ENCODE measurements at places on chromosomes 11 and 22.

GRCh38 chr11:129950101-129951091 lies 52.2 kb downstream of the PRDM10 start:
- DNase-seq, result no peak

DNA sequence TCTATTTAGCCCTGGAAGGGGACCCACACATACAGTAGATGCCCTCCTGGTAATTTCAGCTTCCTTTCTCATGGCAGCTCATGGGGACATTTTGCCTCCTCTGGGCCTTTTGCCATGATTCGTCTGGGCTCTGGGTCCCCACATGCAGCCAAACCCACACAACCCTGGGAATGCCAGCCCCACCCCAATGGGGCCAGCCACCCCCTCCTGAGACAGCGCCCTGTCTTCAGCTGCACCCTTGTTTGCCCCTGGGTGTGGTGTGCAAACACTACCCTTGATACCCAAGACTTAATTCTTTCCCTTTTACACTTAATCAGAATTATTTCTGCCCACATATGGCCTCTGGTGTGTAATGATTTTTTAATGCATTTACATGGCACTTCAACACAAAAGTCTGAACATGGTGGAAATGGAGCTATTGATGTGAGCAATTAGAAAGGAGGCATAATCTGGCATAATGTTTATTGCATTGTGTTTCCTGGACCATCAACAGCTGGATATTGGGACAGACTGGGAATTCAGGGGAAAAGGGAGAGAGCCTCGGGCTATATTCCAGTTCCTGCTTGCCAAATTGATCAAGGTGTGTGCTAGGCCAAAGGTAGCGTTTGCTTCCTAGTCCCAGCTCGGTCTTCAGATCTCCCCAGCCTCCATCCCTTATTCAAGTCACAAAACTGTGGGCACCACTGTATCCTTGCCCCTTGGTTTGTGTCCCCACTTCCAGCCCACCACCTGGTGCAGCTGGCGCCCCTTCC lies 85.0 kb upstream of the ANO1 start:
- DNase-seq, result no peak

DNA sequence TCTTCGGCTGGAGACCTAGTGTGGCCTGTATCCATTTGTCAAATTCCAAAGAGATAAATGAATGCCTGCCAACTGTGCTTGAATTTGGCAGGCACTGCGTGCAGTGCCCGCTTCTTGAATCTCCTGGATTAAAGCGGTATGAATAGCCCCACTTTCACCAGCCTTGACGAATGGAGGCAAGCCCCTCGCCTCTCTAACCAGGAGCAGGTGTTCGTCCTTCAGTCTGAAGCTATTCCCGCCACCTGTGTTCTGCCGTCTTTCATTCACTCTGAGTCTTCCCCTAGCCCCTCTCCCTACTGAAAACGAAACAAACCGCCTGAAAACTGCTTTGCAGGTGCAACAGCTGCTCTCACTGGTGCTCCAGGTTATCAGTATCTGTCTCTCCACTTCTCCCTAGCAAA lies 11.2 kb downstream of the NLRP14 start:
- no peak for DNase-seq

DNA sequence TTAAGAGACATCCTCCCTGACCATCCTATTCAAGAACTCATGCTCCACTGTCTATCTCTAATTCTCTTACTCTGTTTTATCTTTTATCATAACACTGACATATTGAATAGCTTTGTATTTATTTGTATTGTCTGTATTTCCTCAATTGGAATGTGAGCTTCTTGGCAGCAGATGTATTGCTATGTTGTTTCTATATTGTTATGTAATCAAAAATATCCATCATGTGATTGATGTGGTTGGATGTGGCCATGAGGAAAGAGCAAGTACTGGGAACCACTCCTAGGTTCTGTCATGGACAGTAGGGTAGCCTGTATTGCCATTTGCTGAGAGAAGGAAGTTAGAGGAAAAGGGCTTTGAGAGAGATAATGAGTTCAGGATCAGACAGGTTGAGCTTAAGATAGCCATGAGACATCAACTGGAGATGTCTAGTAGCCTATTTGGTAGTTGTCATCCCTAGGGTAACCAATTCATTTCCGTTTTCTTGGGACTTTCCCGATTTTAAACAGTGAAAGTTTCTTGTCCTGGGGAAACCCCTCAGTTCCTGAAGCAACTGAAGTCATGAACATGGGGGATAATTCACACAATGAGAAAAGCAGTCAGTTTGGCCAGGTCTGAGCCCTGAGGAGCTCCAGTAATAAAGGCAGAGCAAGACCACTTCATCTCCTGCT lies 404.5 kb downstream of the INSC start:
- no peak for DNase-seq

GRCh38 chr22:48343461-48343860 lies 1484.2 kb downstream of the BRD1 start:
- no peak for DNase-seq

- no peak for DNase-seq
These were observed 34.0 kb upstream of the CBX6 start for GRCh38 chr22:38906052-38906451.

GRCh38 chr11:34451053-34451452 lies 12.3 kb downstream of the CAT start:
- DNase-seq, result no peak

DNA sequence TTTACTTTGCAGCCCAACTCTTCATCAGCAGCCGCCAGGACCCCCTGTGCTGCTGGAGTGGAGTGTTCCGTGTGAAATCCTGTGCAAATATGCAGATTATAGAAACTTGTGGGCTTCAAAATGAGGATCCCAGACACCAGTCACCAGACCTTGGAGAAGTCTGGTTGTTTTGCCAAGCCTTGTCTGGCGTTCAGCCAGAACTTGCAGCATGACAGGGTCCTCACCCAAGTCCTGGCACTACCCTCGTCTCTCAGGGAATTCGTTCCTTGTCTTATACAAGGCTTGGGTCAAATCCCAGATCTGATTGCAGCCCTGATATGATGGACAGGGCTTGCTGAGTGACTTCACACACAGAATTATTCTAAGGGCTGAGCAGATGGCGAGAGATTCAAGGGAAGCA lies 18.9 kb downstream of the SHISAL1 start:
- no peak for DNase-seq

All from stimulated activated CD8-positive, alpha-beta memory T cell treated with anti-CD3 and anti-CD28 coated beads, Interleukin-7, amount 100 ng/mL, for 4 hours (primary cell).